H1 (cell line): ENCODE measurements at places on chromosomes 2 and 18. TPM values are rescaled to one million over a fixed set of nuclear protein-coding genes. Genes with fewer than 3 reads are reported as not detected.

CRYGC gene
- total RNA-seq: not detected in 2 replicates

CYS1 gene
- 0.13 and 0.25 TPM in 2 replicates for total RNA-seq

SLC66A2 gene
- 11.6 and 15.0 TPM in 2 replicates for total RNA-seq

STK36 gene
- 34.9 and 41.4 TPM in 2 replicates for total RNA-seq

- no peaks in the 10 kb centered on the region for H3K27me3 ChIP-seq
- H3K36me3 ChIP-seq: no peaks in the 10 kb centered on the region
- no peak overlapping the region for H3K27ac ChIP-seq
- H3K4me3 ChIP-seq: no peak overlapping the region
- no peak for DNase-seq
- H3K4me1 ChIP-seq: no peaks in the 10 kb centered on the region
Observed at GRCh38 chr18:8673256-8674209, 31.8 kb upstream of the MTCL1 start.

DNA sequence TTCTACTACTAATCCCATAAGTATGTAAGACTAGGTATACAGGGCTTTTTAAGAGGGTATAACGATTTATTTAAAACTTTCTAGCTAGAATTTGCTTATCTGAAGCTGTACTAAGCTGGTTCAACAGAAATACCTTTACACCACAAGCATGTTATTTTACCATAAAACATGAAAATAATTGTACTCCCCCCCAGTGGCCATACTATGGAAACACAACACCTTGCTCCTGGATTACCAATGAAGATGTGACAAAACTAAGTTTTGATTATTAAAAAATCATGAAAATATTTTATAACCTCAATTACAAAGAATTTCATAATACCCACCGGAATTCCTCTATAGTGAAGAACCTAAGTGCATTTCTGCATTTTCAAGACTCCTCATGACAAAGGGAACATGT lies 27.3 kb downstream of the LPIN2 start:
- no peaks in the 10 kb centered on the region for H3K27me3 ChIP-seq
- H3K36me3 ChIP-seq: no peaks in the 10 kb centered on the region
- peaks cover 6% of the 10 kb centered on the region; the same call in 1 of the 2 replicates for H3K4me1 ChIP-seq
- no peak overlapping the region for H3K27ac ChIP-seq

- DNase-seq: no peak
- H3K36me3 ChIP-seq: peaks cover 32% of the 10 kb centered on the region; the same call in 1 of the 2 replicates
- H3K27ac ChIP-seq: no peak overlapping the region
- no peak overlapping the region for H3K4me3 ChIP-seq
Observed at GRCh38 chr18:62368100-62368499, 43.0 kb downstream of the TNFRSF11A start.

GRCh38 chr2:206531996-206532543 lies 88.7 kb downstream of the ADAM23 start:
- no peak for DNase-seq
- no peak overlapping the region for H3K4me3 ChIP-seq
- H3K27ac ChIP-seq: no peak overlapping the region
- no peaks in the 10 kb centered on the region for H3K4me1 ChIP-seq
- no peaks in the 10 kb centered on the region for H3K36me3 ChIP-seq
- no peaks in the 10 kb centered on the region for H3K27me3 ChIP-seq

DNA sequence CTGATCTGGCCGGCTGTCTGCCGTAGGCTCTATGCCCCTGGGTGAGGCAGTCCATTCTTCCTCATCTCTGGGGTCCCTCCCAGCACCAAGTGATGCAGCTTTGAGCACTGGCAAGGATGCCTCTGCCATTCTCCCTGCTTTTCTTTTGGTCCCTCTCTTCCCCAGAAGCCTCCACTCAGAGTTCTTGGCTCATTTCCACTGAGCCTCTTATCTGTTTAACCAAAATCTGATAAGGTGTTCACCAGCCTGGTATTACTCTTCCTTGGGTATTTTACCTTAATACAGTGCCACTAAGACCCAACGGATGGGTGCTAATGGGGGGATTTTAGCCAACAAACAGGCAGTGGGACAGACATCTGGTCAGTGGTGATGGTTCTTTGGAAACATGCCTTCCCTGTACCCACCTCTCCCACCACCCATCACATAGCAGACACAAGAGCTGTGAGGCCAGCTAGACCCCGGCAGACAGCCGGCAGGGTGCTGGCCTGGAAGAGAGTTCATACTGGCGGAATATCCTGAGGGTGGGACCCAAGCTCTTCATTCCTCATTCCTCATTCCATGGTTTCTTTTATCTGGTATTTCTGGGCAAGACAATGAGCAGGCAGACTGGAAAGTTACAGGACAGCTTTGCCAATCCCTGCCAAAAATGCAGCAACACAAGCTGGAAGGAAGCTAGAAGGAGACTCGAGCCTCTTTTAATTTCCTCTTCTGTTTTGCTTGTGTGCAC lies 34.6 kb downstream of the ZBTB7C start:
- no peak overlapping the region for H3K27ac ChIP-seq
- no peak overlapping the region for H3K4me3 ChIP-seq
- H3K36me3 ChIP-seq: no peaks in the 10 kb centered on the region
- peaks cover 10% of the 10 kb centered on the region for H3K4me1 ChIP-seq

DNA sequence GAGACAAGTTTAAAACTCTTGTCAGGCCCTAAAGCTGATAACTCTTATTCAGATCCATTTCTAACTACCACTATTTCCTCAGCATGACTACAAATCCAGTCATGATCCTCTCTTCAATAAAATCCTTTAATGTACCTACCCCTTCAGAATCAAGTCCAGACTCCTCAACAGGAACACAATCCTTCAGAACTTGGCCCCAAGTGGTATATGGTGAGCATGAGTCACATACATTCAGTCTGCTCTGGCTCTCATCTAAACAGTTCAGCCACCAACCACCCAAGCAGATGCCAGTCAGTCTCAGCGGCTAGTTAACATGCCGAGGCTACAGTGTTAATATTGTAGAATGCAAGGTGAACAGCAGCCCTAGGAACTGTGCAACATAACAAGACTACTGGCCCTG lies 9.7 kb downstream of the LMAN2L start:
- H3K27ac ChIP-seq: no peak overlapping the region
- H3K36me3 ChIP-seq: peaks cover 12% of the 10 kb centered on the region; the same call in 1 of the 2 replicates
- H3K4me3 ChIP-seq: no peak overlapping the region
- no peak for DNase-seq

- H3K36me3 ChIP-seq: no peaks in the 10 kb centered on the region
- no peak overlapping the region for H3K27ac ChIP-seq
- peak overlapping the region; percentile 41; the same call in 1 of the 2 replicates for H3K4me3 ChIP-seq
- no peaks in the 10 kb centered on the region for H3K27me3 ChIP-seq
- DNase-seq: peak; percentile 21
Observed at GRCh38 chr18:31977270-31977872, 34.4 kb upstream of the TRAPPC8 start.

- H3K27me3 ChIP-seq: no peaks in the 10 kb centered on the region
- DNase-seq: no peak
- H3K4me1 ChIP-seq: peaks cover 5% of the 10 kb centered on the region; the same call in 1 of the 2 replicates
- H3K27ac ChIP-seq: no peak overlapping the region
- H3K4me3 ChIP-seq: no peak overlapping the region
Observed at GRCh38 chr2:29448096-29448688, 333.0 kb downstream of the CLIP4 start.
